ENCODE measurements at places on chromosomes 12 and 14. TPM values are rescaled to one million over a fixed set of nuclear protein-coding genes. Genes with fewer than 3 reads are reported as not detected.

Gene BICDL1
- 0.51 TPM for total RNA-seq

Gene AQP5
- total RNA-seq: not detected

Gene RNASE13
- total RNA-seq: not detected

Gene TAS2R9
- 0.51 TPM for total RNA-seq

Gene PLA2G1B
- total RNA-seq: 2.0 TPM

Gene POTEM
- not detected for total RNA-seq

Gene STAC3
- total RNA-seq: 2.8 TPM

Gene CCDC175
- total RNA-seq: 0.10 TPM

Gene VRTN
- not detected for total RNA-seq

Gene ADGRD1
- 178 TPM for total RNA-seq

Gene SLC41A2
- total RNA-seq: 47.2 TPM

DNA sequence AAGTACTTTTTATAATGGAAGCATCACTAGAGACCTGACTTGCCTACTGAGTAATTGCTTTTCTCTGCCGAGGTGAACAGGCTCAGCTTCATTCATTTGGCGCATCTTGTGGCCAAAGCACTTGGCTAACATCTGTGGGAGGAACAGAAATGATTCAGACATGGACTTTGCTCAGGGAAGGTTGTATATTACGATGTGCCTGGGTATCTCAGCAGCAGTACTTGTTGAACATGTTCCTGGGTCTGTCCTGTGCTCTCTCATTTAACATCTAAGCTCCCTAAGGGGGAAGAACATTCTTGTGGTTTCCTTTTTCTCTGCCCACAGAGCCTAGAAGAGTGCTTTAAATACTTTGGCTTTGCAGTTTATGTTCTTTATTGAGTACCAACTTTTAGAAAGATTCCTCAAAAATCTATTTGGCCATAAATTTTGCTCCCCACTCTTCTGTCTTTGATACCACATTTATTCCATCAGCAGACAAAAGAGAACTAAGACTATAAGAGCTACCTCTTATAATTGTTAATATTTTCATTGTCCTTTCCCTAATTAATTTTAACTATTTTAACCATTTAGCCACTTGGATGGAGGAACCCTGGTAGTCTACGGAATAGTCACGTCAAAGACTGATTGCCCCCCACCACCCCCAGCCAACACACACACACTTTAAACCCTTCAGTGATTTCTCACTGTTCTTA is 101.2 kb upstream of the EGLN3 start:
- DNase-seq: no peak

DNA sequence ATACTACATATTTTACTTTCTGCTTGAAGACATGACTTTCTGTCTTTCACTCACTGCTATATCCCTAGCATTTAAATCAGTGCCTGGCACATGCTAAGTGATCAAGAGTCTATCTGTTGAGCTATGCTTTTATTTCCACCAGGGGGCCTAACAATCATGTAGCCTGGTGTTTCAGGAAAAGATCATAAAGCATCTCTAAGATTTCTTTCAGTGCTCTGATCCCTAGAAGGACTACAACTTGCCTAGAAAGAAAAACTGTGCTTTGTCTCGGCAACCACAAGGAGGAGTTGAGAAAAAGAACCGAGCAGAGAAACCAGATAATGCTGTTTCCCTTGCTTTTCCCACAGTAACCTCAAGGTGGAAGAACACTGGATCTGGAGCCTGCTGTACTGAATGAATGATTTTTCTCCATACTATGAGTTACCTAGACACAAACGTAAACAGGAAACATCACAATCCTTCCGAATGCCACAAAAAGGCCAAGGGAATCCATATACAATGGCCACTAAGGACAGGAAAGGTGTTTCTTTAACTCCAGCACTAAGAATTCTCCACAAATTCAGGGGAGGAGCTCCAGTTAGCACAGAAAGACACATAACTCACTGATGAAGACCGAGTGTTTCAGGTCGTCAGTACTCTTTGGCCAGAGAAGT is 1.2 kb downstream of the CRY1 start:
- no peak for DNase-seq

- DNase-seq: no peak
Measured at GRCh38 chr12:52947738-52948423, 1.0 kb upstream of the KRT18 start.

- no peak for DNase-seq
Measured at GRCh38 chr12:115598871-115599811, 678.4 kb downstream of the MED13L start.

GRCh38 chr12:14921218-14921617 is 17.1 kb downstream of the ERP27 start:
- DNase-seq: no peak

DNA sequence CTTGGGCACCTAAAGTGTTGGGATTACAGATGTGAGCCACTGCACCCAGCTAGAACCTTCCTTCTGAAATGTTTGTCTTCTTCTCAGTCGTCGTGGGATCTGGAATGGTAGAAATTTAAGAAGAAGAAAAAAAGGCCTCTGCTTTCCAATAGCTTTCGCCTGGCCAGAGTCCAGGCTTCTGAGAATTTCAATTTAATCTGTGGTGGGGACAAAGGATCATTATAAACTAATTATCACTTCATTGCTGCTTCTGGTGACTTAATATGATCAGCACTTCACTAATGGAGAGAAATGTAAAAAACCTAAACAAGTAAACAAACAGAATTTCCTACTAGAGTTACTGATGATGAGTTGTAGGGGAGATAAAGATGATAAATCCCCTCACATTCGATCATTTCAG is 51.3 kb downstream of the CFAP251 start:
- DNase-seq: no peak

- no peak for DNase-seq
Measured at GRCh38 chr14:20419419-20419818, 6.1 kb upstream of the TEP1 start.

GRCh38 chr12:1059162-1059561 is 68.1 kb downstream of the ERC1 start:
- DNase-seq: no peak

DNA sequence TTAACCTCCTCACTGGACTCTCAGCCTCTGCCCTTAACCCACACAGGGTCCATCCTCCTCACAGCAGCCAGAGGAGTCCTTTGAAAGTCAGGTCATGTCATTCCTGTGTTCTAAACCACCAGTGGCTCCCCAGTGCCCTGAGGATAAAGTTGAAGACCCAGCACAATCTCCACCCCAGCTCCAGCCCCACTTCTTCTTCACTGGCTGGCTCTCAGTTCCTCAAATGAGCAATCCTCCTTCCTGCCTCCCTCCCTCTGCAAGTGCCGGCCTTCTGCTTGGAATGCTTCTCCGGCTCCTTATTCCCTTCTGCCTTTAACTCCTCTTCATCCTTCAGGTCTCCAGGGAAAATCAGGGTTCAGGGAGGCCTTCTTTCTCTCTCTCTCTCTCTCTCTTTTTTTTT is 32.0 kb upstream of the SPPL3 start:
- no peak for DNase-seq

DNA sequence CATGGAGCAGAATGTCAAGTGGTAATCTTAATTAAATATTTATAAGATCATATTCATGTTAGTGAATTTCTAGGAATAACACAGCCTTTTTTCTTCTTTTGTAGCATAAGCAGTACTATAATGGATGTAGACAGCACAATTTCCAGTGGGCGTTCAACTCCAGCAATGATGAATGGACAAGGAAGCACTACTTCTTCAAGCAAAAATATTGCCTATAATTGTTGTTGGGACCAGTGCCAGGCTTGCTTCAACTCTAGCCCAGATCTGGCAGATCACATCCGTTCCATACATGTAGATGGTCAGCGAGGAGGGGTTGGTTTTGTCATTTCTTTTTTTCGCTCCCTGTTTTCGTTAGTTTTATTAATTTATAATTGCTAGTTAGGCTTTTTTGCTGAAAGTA is 23.1 kb downstream of the AEBP2 start:
- DNase-seq: no peak

- DNase-seq: no peak
Measured at GRCh38 chr12:1575408-1576401, 18.7 kb downstream of the FBXL14 start.

GRCh38 chr12:2092890-2093289 is 40.1 kb downstream of the CACNA1C start:
- no peak for DNase-seq

DNA sequence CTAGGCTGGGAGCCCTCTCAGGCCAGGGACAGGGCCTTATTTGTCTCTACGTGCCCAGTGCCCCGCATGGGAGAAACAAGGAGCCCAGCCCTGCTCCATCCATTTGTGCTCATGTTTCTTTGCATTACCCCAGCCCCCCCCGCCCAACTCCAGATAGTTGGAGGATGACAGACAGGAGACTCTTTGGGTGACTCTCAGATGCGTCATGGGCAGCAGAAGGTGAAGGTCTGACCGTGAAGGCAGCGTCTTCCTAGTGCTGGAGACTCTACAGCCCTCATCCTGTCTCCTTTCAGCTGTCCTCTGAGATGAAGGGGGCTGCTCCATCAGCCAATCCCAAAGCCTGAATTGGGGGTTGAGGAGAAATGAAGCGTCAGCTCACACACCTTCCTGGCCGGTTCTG is 283 bp upstream of the PSMB11 start:
- no peak for DNase-seq

DNA sequence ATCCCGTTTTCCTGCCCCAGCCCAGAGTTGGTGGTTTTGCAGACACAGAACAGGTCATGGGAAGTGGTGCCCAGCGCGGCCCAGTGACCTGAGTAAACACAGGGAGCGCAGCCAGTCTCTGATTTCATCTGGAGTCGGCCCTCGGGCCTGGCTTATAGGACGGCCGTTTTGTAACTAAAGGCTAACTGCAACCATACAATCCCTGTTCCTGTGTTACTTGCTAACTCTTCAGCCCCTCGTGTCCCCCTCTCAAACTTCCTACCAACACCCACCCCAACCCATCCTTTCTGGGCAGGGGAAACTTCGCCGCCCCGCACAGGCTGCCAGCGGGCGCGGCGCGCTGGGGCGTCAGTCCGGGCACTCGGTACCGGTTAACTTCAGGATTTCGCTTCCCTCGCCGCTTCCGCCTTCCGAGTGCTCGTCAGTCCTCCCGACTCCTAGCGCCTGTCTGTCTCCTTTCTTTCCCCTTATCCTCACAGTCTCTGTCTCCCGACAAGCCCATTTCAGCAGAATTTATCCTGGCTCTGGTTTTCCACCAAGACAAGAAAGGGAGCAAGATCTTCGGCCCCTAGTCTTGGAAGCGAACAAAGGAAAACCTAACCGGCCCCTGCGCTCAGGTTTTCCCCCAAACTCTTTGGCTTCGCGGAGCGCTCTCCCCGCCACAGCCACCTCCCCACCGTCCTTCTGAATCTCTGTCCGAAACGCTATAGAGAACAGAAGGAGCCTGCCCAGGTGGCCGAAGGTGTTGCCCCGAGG is 2.0 kb downstream of the SIX1 start:
- peak; percentile 84 for DNase-seq

- peak; percentile 92 for DNase-seq
Measured at GRCh38 chr12:101935890-101936746, 58.7 kb downstream of the DRAM1 start.

- no peak for DNase-seq
Measured at GRCh38 chr12:26276709-26277108, 81.3 kb downstream of the SSPN start.

DNA sequence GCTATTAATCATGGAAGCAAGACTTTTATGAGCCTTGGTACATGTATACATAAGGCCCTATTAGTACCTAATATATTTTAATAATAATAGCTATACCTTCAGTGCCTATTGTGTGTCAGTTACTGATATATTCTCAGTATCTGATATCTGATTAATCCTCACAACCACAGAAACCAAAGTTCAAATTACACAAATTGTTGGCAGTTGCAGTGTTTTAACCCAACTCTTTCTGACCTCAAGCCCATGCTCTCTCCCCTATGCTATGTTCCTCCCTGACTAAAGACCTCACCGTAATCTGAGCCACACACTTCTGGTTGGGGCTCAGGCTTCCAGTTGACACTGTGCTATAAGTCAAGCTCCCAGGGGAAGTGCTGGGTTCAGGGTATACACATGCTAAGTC is 214.4 kb downstream of the SPTSSA start:
- DNase-seq: no peak

DNA sequence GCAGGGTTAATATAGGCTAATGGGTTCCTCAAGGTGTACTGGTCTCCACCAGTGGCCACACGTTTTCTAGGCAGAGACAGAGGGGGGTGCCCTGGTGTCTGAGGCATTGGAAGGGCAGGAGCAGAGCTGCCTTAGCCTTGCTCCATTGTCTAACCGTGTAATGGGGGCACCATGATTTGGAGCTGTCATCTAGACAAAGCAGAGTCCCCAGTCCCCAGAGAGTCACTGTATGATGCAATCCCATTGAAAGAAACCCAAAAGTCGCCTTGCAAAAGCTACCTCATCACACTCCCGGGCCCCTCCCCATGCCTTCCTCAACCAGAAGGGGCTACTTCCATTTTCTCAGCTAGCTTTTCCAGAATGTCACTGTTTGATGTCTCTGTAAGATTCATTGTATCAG is 487.1 kb downstream of the AACS start:
- no peak for DNase-seq
